Activated CD4-positive, alpha-beta memory T cell treated with anti-CD3 and anti-CD28 coated beads, Interleukin-2, amount 10 ng/mL, durations not matched to agents 7 days and 5 days (primary cell): ENCODE measurements at places on chromosomes 6 and 20.
A peak's percentile ranks its signal among the peaks of the same experiment; 100 is the strongest.

DNA sequence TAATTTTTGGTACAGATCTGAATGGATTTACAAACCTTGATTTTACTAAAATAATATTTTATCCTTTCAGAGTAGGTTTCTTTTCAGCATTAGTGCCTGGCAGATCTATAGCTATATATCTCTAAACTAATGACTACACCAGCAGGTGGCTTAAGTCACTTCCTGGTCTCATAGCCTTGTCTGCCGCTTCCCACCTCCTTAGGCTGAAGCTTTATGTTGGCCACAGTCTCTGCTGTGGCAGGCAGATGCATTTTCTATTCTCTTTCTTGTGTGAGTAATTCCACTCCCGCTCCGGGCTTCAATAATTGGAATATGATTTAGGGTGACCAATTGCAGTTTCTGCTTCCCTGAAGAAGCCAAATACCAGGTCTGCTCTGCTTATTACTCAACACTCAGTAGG lies 226.8 kb upstream of the HS3ST5 start:
- DNase-seq = no peak
- no peak overlapping the region for H3K4me3 ChIP-seq
- no peak overlapping the region for H3K27ac ChIP-seq
- no peaks in the 10 kb centered on the region for H3K36me3 ChIP-seq
- H3K27me3 ChIP-seq = no peaks in the 10 kb centered on the region

DNA sequence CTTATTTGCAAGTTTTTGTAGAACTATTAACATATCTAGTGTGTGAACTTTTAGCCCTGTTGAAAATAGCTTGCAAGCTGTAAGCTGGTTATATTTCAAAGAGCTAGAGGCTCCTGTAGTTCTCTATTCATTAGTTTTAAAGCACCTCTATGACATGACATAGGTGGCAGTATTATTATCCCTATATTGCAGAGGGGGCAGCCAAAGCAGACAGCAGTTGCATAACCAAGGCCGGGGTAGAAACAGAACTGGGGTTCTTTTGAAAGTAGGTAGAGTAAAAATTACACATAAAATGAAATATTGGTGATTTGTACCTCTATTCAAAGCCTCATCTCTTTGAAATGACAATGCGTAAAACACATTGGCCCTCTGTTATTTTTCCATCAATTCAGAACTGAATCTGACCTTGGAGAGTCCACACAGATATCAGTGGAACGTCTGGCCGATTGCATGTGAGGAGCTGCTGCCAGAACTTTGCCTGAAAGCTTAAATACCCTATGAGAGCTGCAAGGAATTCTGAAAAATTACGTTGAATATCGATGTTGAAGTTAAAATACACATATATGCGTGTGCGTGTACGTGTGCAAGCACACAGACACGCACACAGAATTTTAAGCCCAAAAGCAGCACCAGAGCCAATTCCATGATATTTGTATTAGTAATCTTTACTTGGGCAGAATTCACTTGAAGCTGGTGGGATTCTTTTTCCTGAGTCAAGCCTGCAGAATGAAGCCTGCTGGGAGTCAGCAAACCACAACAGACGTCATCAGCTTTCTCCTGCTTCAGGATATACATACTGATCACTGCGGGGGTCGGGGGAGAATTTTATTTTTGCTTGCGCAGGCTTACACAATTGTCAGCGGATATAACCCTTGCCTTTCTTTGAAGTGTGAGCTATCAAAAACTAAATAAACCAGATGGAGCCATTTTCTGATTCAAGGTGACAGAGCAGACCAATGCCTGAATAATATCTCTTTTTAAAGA lies 163.2 kb downstream of the PDE7B start:
- no peaks in the 10 kb centered on the region for H3K4me1 ChIP-seq
- no peak overlapping the region for H3K4me3 ChIP-seq
- no peaks in the 10 kb centered on the region for H3K36me3 ChIP-seq
- DNase-seq = no peak
- H3K27me3 ChIP-seq = peaks cover 14% of the 10 kb centered on the region

DNA sequence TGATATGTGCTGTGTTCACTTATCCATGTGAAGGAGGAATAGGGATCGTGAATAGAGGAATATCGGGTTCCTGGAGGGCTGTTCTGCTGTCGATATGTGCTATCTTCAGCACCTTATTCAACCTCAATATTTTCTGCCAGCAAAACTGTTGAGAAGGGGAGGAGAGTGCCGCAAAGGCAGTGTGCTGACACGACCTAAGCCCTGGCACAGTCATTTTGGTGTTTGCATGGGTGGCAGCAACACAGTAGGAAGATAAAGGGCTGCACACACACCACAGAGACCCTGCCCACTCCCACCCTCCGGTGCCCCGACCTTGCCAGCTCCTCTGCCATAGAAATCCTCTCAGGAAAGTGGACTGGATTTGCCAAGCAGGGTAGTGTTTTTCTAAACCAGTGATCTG lies 47.0 kb downstream of the ZDHHC14 start:
- H3K4me1 ChIP-seq = peaks cover 20% of the 10 kb centered on the region
- H3K27me3 ChIP-seq = no peaks in the 10 kb centered on the region
- no peak overlapping the region for H3K4me3 ChIP-seq

- no peak overlapping the region for H3K27ac ChIP-seq
- H3K4me1 ChIP-seq = peaks cover 6% of the 10 kb centered on the region
- no peaks in the 10 kb centered on the region for H3K36me3 ChIP-seq
- H3K27me3 ChIP-seq = peaks cover 31% of the 10 kb centered on the region
- no peak for DNase-seq
These were observed 118.2 kb downstream of the DHX35 start for GRCh38 chr20:39080326-39080725.

DNA sequence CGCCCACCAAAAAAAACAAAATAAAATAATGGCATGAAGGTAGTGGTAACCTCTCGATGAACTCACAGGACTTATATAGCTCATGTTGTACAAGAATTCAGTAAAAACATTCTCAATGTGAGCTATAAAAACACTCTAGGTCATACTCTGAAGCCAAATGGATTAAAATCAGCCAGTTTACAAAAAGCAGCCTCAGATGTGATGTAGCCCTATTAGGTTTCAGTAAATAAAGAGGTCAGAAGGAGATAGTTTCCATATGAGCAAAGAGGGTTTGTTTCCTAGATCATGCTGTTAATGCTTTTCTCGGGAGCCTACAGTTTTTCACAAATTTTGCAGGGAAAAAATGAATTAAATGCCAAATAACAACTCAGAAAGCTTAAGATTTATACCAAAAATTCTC lies 319.5 kb upstream of the HSF2 start:
- no peak for DNase-seq
- no peak overlapping the region for H3K4me3 ChIP-seq
- no peaks in the 10 kb centered on the region for H3K36me3 ChIP-seq
- H3K27ac ChIP-seq = no peak overlapping the region

DNA sequence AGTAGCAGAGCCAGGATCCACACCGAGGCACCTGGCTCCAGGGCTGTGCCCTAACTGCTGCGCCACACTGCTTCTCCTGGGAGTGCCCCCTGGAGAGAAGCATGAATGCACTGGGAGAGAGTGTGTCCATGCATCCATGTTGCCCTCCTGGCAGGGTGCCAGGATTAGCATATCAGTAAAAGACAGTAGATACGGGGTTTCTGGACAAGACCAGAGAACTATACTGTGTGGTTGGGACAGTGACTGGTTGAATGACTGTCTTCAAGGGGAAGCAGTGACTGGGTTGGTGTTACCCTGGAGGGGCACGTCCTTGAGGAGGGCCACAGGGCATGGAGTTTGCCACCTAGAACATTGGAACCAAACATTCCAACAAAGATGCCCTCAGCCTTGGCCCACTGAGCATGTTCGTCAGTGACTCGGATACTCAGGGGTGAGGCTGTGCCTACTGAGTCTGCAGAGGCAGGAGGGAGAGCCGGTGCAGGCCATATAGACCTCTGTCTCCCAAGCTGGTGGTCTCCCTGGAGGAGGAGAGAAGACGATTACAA lies 288.8 kb downstream of the CDC5L start:
- peaks cover 7% of the 10 kb centered on the region for H3K27me3 ChIP-seq
- no peaks in the 10 kb centered on the region for H3K36me3 ChIP-seq
- no peak overlapping the region for H3K4me3 ChIP-seq
- no peak overlapping the region for H3K27ac ChIP-seq

DNA sequence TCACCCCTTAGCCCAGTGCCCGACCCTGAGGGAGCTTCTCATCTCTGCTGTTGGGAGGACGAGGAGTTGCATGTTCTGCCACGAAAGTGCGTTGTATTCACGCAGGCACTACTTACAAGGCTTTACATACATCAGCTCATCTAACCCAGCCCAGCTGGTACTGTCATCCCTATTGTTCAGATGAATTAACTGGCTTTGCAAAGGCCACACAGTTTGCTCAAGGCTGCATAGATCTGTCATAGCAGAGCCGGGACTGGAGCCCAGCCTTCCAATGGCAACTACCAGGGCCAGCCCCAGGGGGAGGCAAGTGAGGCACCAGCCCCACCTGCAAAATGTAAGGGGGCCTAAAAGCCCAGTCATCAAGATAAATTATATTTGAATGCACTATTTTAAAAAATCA lies 257.6 kb downstream of the NFATC2 start:
- no peak for DNase-seq
- no peak overlapping the region for H3K27ac ChIP-seq
- H3K4me3 ChIP-seq = no peak overlapping the region
- peaks cover 12% of the 10 kb centered on the region for H3K27me3 ChIP-seq
- H3K4me1 ChIP-seq = no peaks in the 10 kb centered on the region

DNA sequence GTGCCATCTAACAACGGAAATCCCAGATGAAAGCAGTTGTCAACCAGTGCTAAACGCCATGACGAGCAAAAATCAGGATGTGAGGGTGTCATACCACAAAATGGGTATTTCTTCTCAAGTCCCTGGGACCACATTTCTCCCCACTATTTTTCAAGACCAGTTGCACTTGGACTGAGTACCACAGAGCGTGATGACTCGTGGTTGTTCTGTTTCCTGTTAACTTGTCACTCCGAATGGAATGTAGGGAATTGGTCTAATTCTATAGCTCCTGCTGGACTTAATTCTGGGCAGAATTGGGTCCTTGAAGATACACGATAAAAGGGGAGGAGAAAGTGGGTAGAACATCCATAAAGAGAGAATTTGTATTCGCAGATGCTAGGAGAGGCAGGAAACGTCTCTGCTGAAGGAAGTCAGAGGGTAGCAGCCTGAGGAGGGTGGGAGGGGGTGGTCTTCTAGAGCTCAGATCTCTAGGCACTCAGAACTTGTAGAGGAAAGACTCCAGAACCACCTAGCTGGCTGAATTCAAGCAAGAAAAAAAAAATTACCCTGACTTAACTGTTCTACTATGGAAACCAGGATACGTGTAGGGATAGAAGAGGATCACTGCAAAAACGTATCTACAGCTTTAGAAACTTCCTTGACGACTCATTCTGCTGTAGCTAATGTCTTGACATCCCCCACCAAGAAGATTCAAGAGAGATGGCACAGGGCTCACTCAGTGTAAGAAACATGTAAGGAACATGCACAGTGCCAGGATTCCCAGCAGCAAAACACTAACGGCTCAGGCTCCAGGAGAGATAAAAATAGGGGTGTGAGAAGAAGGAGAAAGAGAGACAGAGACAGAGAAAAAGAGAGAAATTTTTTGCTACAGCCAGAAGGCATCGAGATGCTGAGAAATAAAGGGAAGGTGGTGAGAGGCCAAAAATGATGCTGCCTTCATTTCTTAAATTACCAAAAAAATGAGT lies 494.7 kb downstream of the CD83 start:
- no peak overlapping the region for H3K27ac ChIP-seq
- no peaks in the 10 kb centered on the region for H3K27me3 ChIP-seq
- H3K4me3 ChIP-seq = no peak overlapping the region
- DNase-seq = no peak
- no peaks in the 10 kb centered on the region for H3K4me1 ChIP-seq

DNA sequence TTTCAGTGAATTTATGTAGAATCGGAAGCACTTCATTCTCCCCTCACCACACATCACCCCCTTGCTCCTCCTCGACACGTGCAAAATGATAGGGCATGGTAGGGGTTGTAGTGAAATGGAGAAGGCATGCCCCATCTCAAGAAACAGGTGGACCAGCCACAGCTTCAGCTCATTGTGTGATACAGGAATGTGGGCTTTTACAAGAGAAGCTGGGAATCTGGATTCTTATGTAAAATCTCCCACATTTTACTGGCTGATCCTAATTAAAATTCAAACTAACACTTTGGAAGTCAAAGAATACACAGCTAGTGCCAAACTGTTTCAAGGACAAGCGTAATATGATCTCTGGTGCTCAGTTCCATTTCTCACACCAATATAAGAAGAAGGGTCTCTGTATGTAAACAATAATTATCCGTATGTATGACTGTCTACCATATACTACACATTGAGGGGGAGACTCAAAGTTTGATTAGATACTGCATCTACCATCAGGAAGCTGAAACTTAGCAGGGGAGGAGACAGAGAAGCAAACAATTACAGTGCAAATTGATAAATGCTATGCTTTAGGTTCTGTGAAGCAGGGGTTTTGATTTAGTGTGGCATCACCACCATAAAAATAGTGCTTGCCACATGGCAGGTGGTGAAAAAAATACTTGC lies 24.3 kb upstream of the KIAA0408 start:
- peaks cover 69% of the 10 kb centered on the region for H3K36me3 ChIP-seq
- no peak for DNase-seq
- peaks cover 31% of the 10 kb centered on the region for H3K4me1 ChIP-seq
- H3K4me3 ChIP-seq = peak overlapping the region; percentile 64

DNA sequence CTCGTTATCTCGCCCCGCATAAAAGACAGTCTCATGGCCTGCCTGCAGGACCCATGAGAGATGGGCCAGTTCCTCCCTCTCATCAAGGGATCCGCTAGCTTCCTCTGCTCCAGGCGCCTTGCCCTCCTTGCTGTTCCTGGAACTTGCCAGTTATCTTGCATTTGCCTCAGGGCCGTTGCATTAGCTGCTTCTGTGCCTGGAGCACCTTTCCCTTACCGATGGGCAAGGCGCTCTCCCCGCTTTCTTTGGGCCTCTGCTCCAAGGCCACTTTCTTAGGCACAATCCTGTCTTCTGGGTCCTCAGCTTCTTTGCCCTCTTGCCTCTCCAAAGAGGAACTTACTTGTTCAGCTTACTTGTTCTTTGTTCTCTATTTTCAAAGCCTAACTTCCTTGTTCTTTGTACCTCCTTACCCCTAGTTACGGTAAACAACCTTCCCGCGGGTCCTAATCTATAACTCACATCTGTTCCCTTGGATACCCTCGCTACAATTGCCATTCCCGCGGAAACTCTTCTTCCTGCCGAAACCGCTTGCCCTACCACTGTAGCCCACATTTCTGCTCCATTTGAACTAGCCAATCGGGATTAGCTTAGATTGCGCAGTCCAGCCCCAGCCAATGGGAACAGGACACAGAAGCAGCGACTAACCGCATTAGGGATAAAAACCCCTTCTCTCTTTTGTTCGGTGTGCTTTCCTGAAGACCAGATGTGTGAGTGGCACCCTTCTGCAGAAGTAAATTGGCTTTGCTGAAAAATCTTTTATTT lies 887 bp upstream of the NSFL1C start:
- H3K4me1 ChIP-seq = peaks cover 43% of the 10 kb centered on the region
- peaks cover 20% of the 10 kb centered on the region for H3K27me3 ChIP-seq
- peak overlapping the region; percentile 85 for H3K4me3 ChIP-seq

- H3K4me3 ChIP-seq = peak overlapping the region; percentile 86
- H3K27me3 ChIP-seq = no peaks in the 10 kb centered on the region
- peaks cover 72% of the 10 kb centered on the region for H3K4me1 ChIP-seq
- peak; percentile 45 for DNase-seq
These were observed 2.1 kb downstream of the PLCG1 start for GRCh38 chr20:41139227-41140093.
